ENCODE measurements at places on chromosomes 7 and 10. TPM values are rescaled to one million over a fixed set of nuclear protein-coding genes. Genes with fewer than 3 reads are reported as not detected.
A peak's percentile ranks its signal among the peaks of the same experiment; 100 is the strongest.

DNA sequence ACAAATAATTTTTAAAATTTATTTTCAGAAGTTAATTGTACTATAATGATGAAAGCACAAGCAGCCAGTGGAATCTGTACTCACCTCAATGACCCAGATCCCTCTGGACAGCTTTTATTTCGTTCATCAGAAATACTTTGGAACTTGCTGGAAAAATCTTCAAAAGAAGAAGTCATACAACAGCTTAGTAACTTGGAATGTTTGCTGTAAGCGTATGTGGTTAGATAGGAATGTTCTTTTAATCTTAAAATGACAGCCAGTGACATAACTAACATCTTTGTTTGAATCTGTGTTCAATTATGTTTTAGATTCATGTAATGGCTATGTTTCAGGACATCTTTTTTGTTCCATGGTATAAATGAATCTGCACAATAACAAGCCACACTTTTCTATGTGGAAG lies 26.8 kb downstream of the CFAP69 start:
- H3K4me3 ChIP-seq = no peak overlapping the region
- no peaks in the 10 kb centered on the region for H3K36me3 ChIP-seq
- no peak for DNase-seq
- H3K27me3 ChIP-seq = no peaks in the 10 kb centered on the region
- H3K27ac ChIP-seq = no peak overlapping the region

- no peaks in the 10 kb centered on the region for H3K36me3 ChIP-seq
- H3K27me3 ChIP-seq = no peaks in the 10 kb centered on the region
- H3K27ac ChIP-seq = no peak overlapping the region
These were observed 16.3 kb upstream of the MYL7 start for GRCh38 chr7:44157116-44158080.

DNA sequence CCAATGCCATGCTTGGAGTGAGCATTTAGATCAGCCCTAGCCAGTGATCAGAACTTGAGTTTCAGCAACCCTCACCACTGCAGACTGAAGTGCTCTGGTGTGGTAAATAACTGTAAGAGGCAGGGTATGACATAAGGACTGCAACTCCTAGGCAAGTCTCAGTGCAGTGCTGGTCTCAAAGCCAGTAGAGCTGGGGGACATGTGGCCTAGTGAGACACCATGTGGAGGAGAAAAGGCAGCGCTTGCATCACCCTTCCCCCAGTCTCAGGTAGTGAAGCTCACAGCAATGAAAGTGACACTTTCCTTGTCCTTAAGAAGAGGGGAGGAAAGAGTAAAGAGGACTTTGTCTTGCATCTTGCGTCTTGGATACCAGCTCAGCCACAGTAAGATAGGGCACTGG lies 386.8 kb upstream of the POT1 start:
- no peak for DNase-seq
- no peaks in the 10 kb centered on the region for H3K27me3 ChIP-seq
- H3K4me1 ChIP-seq = no peaks in the 10 kb centered on the region
- no peak overlapping the region for H3K27ac ChIP-seq
- H3K36me3 ChIP-seq = no peaks in the 10 kb centered on the region

- H3K27ac ChIP-seq = no peak overlapping the region
- H3K27me3 ChIP-seq = no peaks in the 10 kb centered on the region
- no peaks in the 10 kb centered on the region for H3K4me1 ChIP-seq
- H3K36me3 ChIP-seq = no peaks in the 10 kb centered on the region
These were observed 77.1 kb downstream of the ABCC2 start for GRCh38 chr10:99859585-99859984.

DNA sequence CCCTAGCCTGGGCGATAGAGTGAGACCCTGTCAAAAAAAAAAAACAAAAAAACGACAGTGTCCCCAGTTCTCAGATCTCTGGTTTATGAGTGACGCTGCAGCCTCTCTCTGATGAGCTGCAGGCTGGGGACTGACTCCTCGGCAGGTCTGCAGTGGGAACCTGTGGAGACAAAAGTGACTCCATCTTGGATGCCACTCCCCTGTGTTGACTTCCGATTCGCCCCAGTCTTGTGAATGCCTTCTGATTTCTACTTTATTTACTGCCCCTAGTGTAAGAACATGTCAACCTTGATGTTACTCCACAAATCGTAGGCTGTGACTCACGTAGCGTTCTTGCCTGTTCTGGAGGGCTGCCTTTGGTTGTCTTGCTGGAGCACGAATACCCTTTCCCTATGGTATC lies 6.2 kb downstream of the TACR2 start:
- H3K27me3 ChIP-seq = no peaks in the 10 kb centered on the region
- no peak overlapping the region for H3K4me3 ChIP-seq
- no peaks in the 10 kb centered on the region for H3K36me3 ChIP-seq
- no peak overlapping the region for H3K27ac ChIP-seq
- H3K4me1 ChIP-seq = no peaks in the 10 kb centered on the region

GRCh38 chr10:114437473-114438292 lies 33.4 kb upstream of the AFAP1L2 start:
- no peak for DNase-seq
- H3K4me3 ChIP-seq = no peak overlapping the region
- H3K27me3 ChIP-seq = no peaks in the 10 kb centered on the region

- H3K36me3 ChIP-seq = no peaks in the 10 kb centered on the region
- H3K4me3 ChIP-seq = no peak overlapping the region
- no peak for DNase-seq
- H3K27me3 ChIP-seq = no peaks in the 10 kb centered on the region
These were observed 27.5 kb upstream of the SMC3 start for GRCh38 chr10:110540031-110540430.

- no peak overlapping the region for H3K4me3 ChIP-seq
- no peak overlapping the region for H3K27ac ChIP-seq
- no peak for DNase-seq
These were observed 210.6 kb upstream of the FZD8 start for GRCh38 chr10:35852721-35853120.

The INSYN2A gene
- 0.13 TPM for total RNA-seq

DNA sequence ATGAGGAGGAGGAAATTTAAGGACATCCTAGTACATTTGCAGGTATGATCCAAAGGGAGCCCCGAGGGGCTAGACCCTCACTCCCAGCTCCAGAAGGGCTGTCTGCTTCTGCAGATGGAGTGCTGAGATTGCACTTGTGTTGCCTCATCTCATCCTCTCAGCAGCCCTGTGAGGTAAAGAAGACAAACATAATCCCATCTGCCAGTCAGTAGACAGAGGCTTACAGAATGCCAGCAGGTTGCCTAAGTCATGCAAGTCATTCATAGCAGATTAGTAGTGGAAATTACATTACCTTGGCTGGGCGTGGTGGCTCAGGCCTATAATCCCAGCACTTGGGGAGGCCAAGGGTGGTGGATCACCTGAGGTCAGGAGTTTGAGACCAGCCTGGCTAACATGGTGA lies 45.4 kb downstream of the BLVRA start:
- no peak for DNase-seq
- no peak overlapping the region for H3K27ac ChIP-seq
- H3K27me3 ChIP-seq = no peaks in the 10 kb centered on the region
- H3K36me3 ChIP-seq = no peaks in the 10 kb centered on the region

- H3K4me1 ChIP-seq = no peaks in the 10 kb centered on the region
- DNase-seq = no peak
- no peaks in the 10 kb centered on the region for H3K36me3 ChIP-seq
These were observed 21.0 kb downstream of the KLF6 start for GRCh38 chr10:3763852-3764625.

DNA sequence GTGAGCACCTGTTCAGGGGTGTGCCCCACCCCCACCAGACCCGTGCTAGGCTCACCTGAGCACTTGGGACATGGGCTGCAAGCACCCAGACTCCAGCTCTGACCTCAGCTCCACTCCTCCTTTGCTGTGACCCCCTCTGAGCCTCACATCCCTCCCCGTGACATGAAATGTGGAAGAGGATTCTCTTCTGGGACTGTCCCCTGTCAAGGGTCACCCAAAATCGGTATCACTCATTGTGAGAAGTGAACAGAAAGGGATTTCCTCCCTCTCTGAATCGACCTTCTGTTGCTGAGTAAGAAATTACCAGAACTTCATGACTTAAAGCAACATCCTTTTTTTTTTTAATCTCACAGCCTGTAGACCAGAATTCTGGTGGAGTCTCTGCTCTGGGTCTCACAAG lies 6.2 kb upstream of the CHST15 start:
- H3K27me3 ChIP-seq = peaks cover 5% of the 10 kb centered on the region
- DNase-seq = no peak
- no peaks in the 10 kb centered on the region for H3K4me1 ChIP-seq

GRCh38 chr7:10940704-10941355 lies 32.8 kb upstream of the PHF14 start:
- peak overlapping the region; percentile 69 for H3K4me3 ChIP-seq
- no peaks in the 10 kb centered on the region for H3K36me3 ChIP-seq
- H3K4me1 ChIP-seq = no peaks in the 10 kb centered on the region
- peak; percentile 36 for DNase-seq
- peak overlapping the region; percentile 91 for H3K27ac ChIP-seq

DNA sequence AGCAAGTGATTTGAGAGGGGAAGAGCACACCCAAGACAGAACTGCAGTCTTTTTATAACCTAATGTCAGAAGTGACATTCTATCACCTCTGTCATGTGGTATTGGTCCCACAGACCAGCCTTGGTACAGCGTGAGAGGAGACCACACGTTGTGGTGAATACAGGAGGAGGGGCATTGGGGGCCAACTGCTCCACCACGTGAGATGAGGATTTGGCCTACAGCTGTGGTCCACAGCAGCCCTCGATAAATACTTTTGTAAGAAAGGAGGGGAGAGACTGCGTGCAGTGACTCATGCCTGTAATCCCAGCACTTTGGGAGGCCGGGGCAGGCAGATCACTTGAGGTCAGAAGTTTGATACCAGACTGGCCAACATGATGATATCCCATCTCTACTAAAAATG lies 243.1 kb downstream of the FGFR2 start:
- H3K27ac ChIP-seq = no peak overlapping the region
- no peaks in the 10 kb centered on the region for H3K36me3 ChIP-seq
- H3K4me1 ChIP-seq = no peaks in the 10 kb centered on the region
- DNase-seq = no peak
- H3K4me3 ChIP-seq = no peak overlapping the region
- no peaks in the 10 kb centered on the region for H3K27me3 ChIP-seq

The ZNF727 gene
- 0.69 TPM for total RNA-seq

- H3K27me3 ChIP-seq = no peaks in the 10 kb centered on the region
- no peaks in the 10 kb centered on the region for H3K4me1 ChIP-seq
- no peak overlapping the region for H3K4me3 ChIP-seq
- no peaks in the 10 kb centered on the region for H3K36me3 ChIP-seq
- DNase-seq = no peak
These were observed 78.4 kb upstream of the PRKAR2B start for GRCh38 chr7:106966121-106966520.

DNA sequence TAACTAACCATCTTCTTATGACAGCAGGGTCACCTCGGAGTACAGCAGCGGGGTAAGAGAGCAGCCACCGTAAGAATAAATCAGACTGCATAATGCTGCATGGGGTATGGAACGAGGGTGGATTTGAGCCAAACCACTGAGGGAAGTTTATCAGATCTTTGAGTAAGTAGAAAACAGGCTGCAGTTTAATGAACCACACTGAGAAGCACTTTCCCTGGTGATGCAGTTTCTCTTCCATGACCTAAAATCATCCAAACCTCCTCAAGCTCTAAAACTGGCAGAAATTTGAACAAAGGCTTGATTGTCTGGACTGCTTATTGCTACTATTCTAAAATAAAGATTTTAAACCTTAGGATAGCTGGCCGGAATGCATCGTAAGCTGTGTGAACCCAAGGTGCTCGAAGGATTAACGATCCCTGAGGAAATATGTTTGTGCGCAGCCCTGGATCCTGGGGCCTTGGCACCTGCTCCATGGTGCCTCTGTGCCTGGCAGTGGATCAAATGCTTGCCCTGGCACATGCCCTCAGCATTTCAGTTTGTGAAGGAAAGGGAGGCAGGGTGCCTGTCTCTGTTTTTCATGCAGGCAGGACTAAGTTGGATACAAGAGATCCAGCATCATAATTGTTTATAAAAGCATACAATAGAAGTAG lies 322.7 kb downstream of the LHFPL3 start:
- H3K4me3 ChIP-seq = no peak overlapping the region
- H3K36me3 ChIP-seq = no peaks in the 10 kb centered on the region
- DNase-seq = no peak

DNA sequence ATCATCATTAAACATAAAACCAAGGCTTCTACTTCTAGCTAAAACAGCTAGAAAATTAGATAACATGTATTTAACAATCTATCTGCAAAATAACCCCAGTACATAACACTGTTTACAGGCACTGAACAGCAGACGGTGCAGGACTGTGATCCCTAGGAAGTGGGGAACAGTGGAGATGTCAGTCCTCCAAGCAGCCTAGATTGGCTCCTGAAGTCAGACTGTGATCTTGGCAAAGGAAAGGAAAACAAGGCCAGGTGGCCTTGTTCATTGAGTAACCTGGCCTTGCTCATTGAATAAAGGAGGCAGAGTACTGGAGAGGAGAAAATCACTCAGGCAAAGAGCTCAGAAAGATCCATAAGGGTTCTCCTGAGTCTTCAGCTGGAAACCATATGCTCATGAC lies 77.7 kb upstream of the DIP2C start:
- H3K4me1 ChIP-seq = no peaks in the 10 kb centered on the region
- no peak for DNase-seq
- no peak overlapping the region for H3K27ac ChIP-seq
- H3K36me3 ChIP-seq = no peaks in the 10 kb centered on the region
- no peak overlapping the region for H3K4me3 ChIP-seq
- H3K27me3 ChIP-seq = no peaks in the 10 kb centered on the region

- H3K36me3 ChIP-seq = no peaks in the 10 kb centered on the region
- no peak overlapping the region for H3K4me3 ChIP-seq
- DNase-seq = no peak
- H3K27ac ChIP-seq = no peak overlapping the region
- H3K4me1 ChIP-seq = no peaks in the 10 kb centered on the region
These were observed 257.6 kb upstream of the IGFBP3 start for GRCh38 chr7:46178661-46179060.

The VWA2 gene
- total RNA-seq = 2.4 TPM

DNA sequence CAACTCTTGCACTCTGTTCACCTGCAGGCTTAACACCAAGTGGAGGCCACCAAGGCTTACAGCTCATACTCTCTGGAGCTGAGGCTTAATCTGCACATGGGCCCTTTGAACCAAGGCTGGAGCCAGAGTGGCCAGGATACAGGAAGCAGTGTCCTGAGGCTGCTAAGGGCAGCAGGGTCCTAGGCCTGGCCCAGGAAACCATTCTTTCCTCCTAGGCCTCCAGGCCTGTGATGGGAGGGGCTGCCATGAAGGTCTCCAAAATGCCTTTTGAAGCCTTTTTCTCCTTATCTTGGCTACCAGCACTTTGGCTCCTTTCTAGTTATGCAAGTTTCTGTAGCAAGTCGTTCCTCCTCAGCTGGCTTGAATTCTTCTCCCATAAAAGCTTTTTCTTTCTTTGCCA lies 68.0 kb upstream of the GNAI1 start:
- DNase-seq = no peak
- H3K4me1 ChIP-seq = no peaks in the 10 kb centered on the region
- no peak overlapping the region for H3K4me3 ChIP-seq
- no peaks in the 10 kb centered on the region for H3K36me3 ChIP-seq

The PNLIPRP3 gene
- total RNA-seq = not detected

The TEX36 gene
- not detected for total RNA-seq

GRCh38 chr7:117118579-117119180 lies 165.4 kb downstream of the ST7 start:
- no peak for DNase-seq
- no peaks in the 10 kb centered on the region for H3K4me1 ChIP-seq
- H3K36me3 ChIP-seq = no peaks in the 10 kb centered on the region
- no peaks in the 10 kb centered on the region for H3K27me3 ChIP-seq
- no peak overlapping the region for H3K4me3 ChIP-seq

The SUN3 gene
- not detected for total RNA-seq

The COL1A2 gene
- total RNA-seq = 131 TPM
